ENCODE measurements at places on chromosomes 4 and X.

DNA sequence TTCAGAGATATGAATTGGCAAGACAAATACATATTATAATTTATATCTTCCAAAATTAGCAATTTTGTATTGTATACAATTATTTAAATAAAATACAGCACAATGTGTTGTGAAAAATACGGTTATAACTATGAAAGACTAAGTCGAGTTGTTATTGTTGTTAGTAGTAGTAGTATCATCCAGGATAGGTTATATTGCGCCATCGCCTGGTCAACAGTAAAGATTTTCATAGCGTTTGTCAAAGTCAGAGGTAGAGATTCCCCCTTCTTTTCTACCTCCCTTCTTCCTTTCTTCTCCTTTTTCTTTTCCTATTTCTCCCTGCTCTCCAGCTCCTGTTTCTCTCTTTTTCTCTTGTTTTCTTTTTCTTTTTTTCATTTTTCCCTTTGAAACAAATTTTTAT, 499.1 kb upstream of the EPHA5 start:
- no peak for ATAC-seq

GRCh38 chr4:24121395-24122175, 231.7 kb upstream of the PPARGC1A start:
- no peak for ATAC-seq

DNA sequence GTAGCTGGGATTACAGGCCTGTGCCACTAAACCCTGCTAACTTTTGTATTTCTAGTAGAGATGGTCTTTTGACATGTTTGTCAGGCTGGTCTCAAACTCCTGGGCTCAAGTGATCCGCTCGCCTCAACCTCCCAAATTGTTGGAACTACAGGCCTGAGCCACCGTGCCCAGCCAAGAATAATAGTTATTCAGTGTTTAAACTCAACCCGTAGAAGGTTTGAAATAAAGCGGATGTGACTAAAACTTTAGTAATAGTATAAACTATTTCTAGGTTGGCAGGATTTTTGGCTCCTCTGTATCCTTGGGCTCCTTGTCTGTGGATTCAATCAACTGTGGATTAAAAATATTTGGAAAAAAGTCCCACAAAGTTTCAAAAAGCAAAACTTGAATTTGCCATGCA, 37.8 kb downstream of the PCDH10 start:
- ATAC-seq, result no peak

DNA sequence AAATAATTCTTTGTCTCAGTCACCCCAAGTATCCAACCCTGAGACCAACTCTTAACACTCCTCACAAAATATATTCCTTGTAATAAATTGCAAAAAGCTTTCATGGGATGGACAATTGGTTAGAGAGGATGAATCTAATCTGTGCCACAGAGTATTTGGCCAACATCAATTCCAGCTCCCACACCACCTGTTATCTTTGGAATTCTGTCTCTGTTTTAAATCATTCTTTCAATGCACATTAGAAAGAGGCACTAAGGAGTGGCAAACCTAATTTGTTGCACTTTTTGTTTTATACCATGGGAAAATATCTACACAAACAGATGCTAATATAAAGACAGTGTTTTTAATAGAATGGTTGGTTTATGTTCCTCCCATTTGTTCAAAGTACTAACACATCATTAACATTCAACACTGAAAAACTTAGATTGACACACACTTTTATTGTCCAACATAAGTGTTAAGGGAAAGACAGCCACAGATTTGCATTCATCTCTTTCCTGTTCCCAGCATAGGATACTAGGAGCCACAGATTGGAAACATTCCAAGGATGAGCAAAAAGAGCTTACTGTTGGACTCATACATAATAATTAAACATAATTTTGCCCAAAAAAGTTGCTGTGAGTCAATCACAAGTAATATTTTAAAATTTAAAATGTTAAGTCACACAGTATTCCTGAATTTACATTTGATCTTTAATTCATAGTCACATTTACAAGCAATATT, 116.4 kb downstream of the PPA2 start:
- no peak for ATAC-seq

- no peak for ATAC-seq
These were observed 90.2 kb downstream of the FAM53A start for GRCh38 chr4:1593881-1594345.

DNA sequence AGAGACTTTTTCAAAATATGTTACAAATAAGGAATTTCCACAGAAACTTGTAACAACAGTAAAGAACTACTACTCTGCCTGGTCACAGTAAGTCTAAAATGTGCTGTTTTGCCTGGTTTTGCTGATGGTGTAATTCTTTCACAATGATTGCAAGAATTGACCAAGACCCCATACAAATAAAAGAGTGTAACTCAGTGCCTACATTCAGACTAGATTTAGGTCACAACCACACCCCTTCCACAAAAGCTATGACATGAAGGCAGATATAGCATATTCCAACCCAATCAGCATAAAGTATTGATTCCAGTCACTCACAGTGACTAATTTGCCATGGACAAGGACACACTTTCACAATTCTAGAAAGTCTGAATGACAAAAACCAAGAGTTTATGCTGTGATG, 53.7 kb upstream of the TMPRSS11F start:
- no peak for ATAC-seq

DNA sequence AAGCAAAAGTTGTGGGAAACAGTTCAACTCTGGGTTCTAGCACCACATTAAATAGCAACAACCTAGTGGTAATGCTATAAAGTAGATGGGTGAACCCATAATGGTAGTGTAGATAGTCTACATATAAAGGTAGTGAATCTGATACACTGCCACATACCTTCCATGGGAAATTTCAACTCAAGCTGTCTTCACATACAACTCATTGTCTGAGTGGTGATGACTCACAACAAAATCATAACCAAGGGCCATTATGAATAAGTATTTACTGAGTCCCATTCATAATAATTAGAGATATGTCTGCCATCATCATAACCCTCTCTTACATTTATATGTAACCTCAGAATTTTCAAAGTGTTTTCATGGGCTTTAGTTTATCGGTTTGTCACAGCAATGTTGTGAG, 34.8 kb downstream of the EGF start:
- peak; percentile 74 for ATAC-seq

DNA sequence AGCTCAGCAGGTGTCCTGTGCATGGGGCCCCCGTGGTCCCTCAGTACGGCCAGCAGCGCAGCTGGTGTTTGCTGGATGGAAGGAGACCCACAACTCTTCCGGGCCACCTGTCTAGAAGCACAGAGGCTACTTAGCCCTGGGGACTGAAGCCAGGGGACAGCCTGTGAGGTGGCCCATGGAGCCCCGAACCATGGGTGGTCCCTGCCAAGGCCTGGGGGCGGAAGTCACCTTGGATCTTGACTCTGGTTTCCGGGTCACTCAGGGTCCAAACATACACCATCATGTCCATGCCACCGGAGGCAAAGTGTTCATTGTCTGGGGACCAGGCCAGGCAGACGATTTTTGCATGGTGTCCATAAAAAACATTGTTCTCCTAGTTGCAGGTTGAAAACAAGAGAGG, 39.5 kb downstream of the WDR1 start:
- no peak for ATAC-seq

DNA sequence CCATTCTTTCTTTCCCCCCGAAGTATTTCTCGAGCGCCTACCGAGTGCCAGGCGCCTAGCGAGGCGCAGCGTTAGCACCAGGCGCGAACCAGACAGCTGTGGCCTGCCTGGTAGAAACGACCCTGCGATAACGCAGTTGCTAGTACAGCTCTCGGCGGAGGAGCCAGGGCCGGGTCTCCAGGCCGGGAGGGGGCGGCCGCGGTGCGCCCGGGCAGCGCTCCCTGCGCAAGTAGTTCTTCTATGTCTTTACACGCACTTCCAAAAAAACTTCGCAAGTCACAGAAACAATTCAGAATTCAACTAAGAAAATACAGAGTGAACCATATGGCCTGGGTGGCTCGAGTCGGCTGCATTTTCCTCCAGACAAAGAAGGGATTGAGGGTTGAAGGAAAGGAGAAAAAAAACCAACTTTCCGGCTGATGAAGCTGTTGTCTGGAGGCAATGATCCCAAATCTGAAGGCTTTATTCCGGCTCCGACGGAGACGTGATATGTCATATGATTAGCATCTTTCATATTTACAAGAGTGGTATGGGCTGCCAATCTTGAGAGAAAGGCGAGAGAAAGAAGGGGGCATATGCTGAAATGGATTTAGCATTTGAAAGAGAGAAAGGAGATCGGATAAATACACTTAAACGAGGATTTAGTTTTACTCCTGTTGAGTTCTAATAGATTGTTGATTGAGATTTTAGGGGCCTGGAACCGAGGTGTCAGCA, 7.2 kb upstream of the NEUROG2 start:
- ATAC-seq, result no peak

DNA sequence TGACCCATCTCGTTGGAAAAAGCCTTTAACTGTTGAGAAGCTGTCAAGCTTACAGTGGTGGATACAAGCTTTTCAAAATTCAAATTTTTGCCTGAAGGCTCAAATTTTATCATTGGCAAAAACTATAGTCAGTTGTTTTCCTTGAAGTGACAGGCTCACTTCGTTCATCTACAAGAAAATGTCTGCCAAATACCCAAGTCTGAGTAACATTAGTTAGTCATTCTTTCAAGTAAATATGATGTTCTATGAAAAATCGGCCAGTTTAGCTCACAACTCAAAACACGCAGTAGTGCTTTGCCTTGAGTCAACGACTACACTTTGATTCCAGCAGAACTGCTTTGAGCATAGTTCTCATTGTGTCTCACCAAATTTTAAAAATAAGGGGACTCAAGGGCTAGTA, 170.3 kb upstream of the MAMLD1 start:
- no peak for ATAC-seq

DNA sequence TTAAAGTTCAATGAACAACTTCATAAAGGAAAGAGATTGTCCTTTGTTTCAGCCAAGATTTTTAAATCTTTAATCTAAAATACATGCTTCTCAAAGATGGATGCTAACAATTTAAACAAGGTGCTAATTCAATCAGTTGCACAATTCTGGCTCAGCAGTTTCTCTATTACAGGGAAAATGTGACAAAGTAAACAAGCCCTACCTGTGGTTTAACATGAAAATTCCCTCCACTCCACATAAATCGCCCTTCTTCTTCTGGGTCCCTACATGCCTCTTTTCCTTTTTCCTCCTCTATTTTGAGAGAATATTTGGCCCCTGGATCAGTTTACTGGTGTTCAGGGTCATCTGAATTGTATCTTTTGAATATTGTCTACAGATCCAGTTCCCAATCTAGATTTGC, 80.6 kb downstream of the FRYL start:
- ATAC-seq, result peak; percentile 27

GRCh38 chr4:104752337-104752736, 257.6 kb upstream of the CXXC4 start:
- ATAC-seq, result peak; percentile 11

DNA sequence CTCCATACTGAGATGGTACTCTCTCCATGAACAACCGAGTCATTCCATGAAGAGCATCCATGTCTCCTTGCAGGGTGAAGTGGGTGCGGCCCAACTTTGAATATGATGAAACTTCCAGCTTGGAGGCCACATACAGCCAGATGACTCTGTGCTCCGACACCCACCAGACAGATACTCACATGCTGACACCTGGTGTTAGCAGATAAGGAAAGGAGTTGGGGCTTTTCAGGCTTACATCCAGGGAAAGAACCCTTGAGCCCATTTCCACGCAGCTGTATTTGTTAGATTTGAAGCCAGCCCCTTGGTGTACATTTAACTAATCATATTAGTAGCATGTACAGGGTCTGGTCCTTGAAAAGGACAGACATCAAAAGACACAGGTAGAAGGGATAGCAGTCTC, 62.1 kb upstream of the PRRG3 start:
- no peak for ATAC-seq

- ATAC-seq, result no peak
These were observed 20.3 kb upstream of the ASMTL start for GRCh38 chrX:1472975-1473374.

- peak; percentile 42 for ATAC-seq
These were observed 41.5 kb upstream of the ZXDA start for GRCh38 chrX:57951666-57952319.

DNA sequence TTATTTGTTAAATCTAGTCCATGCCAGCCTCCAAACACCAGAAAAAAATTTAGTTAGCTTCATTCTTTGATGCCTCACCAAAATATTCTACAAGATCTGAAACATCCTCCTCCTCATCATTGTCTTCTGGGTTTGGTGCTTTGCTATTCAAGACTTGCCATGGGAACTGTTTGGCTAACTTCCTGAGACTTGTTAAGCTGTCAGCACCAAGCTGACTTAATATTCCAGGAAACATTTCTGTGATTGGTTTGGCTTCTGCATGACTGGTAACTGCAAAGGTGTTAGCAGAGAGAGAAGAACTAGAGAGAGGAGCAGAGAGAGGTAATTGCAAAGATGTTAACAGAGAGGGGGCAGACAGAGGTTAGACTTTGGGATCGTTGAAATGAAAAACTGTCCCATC, 101.3 kb downstream of the PALLD start:
- ATAC-seq, result peak; percentile 17
